Stimulated activated CD4-positive, alpha-beta T cell treated with anti-CD3 and anti-CD28 coated beads, Interleukin-1b, Interleukin-23, amount 100 ng/mL, for 24 hours (primary cell): ENCODE measurements at places on chromosomes 6 and 20.

DNA sequence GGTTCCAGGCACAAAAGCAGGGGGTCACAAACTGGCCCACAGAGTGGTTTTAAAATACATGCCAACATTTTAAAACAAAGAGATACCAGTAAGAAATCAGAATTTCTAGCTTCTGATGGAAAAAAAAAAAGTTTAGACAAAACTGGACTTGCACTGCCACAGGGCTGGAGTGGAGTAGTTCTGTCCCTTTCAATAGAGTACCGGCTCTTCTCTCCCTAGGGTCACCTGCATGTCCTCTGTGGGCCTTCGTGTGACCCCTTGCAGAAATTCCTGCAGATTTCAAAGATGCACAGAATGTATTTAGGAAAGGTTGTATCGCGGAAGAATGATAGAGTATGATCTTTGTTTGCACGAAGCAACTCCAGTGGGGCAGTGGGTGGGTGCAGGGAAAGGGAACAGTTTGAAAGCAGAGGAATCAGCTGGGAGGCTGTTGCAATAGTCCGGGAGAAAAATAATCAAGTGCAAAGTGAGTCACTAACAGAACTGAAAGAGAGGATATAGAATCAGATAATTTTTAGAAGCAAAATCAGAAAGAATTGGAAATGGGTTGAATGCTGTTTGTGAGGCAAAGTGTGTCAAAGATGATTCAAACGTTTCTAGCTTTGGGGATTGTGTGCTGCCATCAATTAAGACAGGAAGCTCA, 97.3 kb upstream of the STXBP5 start:
- DNase-seq = no peak

DNA sequence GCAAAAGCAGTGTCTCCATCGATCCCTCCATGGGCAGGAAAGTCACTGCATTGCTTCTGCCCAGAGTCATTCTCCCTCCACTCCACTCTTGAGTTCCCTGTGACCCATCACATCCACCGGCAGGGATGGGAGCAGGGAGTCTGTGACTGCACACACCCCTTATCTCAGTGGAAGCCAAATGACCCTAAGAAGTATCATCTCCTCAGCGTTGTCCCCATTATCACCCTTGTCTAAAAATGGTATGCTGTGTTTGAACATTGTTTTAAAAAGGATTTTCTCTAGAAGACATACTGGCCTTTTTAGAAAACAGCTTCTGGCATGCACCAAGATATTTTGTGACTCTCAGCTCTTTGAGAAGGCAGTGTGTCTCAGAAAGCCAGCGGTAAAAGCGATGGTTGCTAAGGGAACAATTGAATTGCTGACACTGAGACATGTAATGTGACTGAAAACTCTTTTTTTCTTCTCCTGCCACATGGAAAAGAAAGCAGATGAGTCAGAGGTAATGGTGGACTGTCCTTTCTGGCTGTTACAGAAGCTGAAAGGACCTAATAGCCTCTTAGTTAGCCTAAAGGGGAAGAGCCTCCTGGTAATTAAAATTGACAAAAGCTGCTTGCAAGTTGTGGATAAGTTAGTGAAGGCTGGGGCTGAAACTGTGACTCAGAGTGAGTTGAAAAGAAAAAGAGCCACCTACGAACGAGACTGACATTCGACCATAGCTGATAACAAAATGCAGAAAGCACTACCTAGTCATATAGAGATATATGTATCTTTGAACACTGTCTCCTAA, 120.5 kb downstream of the MAP3K7 start:
- DNase-seq = no peak

DNA sequence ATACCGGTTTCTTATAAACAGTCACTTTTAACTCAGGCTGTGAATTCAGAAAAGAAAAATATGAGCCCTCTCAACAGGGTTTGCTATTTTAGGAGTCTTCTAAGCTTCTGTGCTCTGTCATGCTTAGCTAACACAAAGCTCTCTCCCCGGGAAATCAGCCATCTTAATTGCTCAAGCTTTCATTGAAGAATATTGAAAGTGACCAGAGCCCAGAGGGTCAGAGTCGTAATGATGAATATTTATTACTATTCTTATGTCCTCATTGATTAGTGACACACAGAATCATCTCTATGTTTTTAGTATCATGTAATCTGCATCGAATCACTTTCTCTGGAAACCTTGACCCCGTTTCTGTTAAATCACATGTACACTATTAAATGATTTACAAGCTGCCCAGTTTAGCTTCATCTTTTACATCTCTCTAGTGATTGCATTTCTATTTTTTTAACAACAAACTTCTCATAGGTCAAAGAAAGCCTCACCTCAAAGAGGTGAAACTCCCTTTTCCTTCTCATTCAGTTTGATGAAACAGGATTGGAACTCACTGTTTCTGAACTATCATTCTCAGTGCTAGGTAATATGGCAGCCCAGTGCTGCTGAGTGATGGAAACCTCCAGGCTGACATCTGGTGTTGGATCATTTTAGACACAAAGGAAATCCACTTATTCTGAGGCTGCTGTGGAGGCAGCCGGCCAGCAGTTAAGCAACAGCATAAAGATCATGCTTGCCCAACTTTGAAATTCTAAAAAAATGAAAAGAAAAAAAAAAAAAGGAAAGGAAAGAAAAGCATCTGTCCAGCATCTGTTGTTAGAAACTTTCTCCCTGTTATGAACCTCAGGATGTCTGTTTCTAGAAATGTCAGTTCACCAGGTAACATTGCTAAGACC, 96.3 kb downstream of the RFPL4B start:
- DNase-seq = no peak

GRCh38 chr20:60232380-60232779, 274.2 kb downstream of the CDH26 start:
- DNase-seq = no peak

DNA sequence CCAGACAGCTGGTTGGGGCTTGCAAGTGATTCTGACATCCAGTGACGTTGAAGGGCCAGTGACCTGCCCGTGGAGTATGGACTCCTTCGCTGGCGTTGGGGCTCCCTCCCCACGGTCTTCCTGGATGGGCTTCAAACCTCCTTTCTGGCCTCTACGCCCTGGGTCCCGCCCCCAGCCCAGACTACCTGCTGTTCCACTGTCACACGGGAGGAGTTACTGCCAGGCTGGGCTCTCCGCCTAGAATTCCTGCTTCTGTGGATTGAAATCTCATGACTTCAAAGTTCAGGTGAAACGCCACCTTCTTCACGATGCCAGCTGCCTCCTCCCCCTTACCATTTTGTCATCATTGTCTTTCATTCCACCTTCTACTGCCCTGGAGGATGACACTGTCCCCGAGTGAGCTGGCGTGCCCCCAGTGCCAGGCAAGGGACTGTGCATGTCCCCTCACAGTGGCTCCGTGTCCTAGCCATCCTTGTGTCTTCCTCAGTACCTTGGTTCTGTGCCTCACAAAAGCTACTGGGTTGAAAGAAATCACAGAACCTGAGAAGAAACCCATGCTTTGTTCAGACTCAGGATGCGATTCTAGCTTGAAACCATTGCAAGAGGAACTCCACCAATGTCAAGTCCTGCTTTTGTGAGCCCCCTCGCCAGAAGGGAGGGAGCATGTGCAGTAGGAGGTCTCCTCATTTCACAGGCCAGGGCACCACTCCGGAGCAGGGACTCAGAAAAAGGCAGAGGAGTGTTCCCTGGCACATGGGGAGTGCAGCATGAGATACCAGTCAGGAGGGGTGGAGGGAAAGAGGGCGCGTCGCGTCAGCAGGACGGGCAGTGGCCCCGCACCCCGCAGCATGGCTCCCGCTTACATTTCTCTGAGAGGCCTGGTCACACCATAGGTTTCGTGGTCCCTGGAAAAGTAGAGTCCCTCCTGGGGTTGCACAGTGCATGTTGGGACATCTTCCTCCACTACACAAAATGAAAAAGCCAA, 11.0 kb upstream of the IRF4 start:
- no peak for DNase-seq

- no peak for DNase-seq
These were observed 115.6 kb upstream of the PTPN1 start for GRCh38 chr20:50394569-50394968.

DNA sequence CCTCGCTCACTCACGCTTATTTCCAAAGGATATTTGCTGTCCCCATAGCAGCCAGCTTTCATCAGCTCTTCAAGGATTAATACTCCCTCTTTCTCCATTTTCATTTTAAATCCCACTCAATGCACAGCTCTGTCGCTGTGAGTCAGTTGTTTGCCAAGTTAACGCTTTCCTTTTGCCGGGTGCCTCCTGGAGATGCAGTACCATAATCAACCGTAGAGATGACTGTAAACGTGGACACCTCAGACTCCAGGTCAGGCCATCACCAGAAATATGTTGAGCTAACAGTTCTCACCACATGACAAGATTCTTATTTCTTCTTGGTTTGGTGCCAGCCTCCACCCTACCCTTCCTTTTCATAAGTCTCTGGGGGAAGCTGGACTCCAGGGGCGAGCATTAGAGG, 66.6 kb upstream of the TAB2 start:
- no peak for DNase-seq

DNA sequence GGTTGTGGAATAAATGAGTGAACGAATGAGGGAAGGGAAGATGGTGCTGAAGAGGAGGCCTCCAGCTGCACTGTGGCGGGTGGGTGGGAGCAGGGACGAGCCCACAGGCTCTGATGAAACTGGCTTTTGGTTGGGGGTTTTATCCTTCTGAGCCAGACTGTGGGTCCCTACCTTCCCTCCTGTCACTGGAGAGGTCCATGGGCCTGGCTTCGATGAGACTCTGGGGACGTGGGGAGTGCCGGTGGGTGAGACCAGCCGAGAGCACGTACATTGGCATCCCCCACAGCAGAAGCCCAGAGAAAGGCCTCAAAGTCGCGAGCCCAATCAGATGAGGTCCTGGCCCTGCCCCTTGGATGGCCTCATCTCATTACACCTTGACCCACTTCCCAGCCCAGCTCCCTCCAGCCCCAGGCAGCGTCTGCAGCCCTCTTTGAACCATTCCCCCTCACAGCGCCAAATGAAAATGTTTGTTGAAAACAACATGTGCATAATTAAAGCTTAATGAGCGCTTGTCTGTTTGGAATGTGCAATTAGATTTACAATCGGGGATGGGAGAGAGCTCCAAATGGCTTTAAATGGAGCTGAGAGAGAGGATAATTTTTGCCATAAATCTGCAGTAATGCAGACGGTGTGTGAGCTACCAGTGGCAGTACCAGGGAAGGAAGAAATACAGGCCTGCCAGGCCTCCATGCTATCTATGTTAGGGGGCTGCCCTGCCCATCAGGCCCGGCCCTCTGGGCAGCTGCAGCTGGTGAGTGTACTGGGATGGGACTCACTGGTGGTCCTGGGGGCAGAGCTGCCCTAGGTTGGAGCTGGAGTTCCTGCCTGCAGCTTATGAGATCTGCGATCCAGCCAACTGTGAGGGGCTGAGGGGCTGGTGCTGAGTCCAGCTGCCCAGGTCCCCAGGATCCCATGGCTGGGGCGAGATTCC, 47.2 kb downstream of the TOX2 start:
- no peak for DNase-seq

DNA sequence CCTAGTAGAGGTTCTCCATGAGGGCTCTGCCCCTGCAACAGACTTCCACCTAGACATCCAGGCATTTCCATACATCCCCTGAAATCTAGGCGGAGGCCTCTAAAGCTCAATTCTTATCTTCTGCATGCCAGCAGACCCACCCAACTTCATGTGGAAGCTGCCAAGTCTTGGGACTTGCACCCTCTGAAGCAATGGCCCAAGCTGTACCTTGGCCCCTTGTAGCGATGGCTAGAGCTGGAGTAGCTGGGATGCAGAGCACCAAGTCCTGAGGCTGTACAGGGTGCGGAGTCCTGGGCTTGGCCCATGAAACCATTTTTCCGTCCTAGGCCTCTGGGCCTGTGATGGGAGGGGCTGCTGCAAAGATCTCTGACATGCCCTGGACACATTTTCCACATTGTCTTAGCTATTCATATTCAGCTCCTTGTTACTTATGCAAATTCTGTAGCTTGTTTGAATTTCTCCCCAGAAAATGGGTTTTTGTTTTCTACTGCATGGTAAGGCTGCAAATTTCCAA, 17.4 kb upstream of the ELOVL5 start:
- no peak for DNase-seq

DNA sequence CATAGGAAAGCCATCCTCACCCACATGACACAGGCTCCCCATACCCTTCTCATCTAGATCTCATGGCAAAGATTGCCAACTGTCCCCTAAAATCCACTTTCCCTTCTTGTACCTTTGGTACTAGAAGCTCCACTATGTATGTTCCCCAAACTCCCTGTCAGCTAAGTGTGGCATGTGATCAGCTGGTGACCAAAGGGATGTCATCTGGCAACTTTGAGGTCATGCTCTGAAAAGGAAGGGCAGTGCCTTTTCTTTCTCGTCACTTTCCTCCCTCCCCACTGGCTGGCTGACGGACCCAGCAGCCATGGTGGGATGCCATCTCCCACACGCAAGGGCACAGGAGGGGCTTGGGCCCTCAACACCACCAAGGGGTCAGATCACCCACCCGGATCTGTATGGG, 23.8 kb upstream of the TAF8 start:
- no peak for DNase-seq

- no peak for DNase-seq
These were observed at the start of gene TGM3 for GRCh38 chr20:2295886-2296515. TGM3 (plus strand) TSS chr20:2296001; CDS start chr20:2296064, 63 bp downstream.

- no peak for DNase-seq
These were observed 6.6 kb downstream of the KIF25 start for GRCh38 chr6:168004023-168004422.

- DNase-seq = no peak
These were observed 109.4 kb upstream of the KCNG1 start for GRCh38 chr20:51132279-51132678.

DNA sequence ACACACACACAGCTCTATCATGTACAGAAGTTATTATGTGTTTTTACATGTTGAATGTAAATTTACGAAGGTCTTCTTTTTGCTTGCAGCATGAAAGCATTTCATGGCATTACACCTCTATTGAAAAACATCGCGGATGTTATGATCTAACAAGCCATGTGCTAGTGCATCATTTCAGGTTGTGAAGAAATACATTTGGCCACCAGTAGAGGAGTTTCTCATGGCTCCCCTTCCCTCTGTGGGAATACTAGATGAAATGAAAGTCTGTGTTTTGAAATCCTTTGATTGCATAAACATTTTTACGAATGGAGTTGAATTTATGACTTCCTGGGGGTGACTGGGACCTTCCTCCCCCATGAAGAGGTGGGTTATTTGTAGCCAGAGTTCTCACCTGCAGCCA, 17.7 kb downstream of the MAS1 start:
- DNase-seq = no peak

GRCh38 chr6:15170126-15170525, 75.7 kb upstream of the JARID2 start:
- no peak for DNase-seq

DNA sequence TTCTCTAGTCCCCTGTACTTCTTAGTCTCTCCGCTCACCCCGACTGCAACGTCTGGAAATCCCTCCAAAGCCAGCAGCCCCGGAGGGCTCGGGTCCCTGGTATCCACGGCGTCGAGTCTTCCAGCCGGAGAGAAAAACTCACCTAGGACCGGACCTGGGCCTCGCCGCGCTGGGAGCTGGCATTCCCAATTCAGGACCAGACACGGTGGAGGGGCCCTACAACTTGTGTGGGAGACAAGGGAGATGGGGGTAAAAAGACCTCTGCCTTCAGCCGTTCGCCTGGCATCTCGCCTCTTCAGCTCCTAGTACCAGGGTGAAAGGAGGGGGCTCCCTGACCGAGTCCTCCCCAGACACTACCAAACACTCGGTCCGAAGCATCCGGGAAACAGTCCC, 64.3 kb downstream of the GPX5 start:
- DNase-seq = no peak

GRCh38 chr20:10558635-10559187, 115.1 kb downstream of the JAG1 start:
- DNase-seq = peak; percentile 13

- no peak for DNase-seq
These were observed 18.3 kb downstream of the SESN1 start for GRCh38 chr6:109076377-109076776.
